Stimulated activated CD8-positive, alpha-beta memory T cell treated with anti-CD3 and anti-CD28 coated beads, Interleukin-12 subunit alpha, Interleukin-12 subunit beta, amount 100 ng/mL, for 4 hours (primary cell): ENCODE measurements at places on chromosomes 1 and 21.

GRCh38 chr1:228004331-228004855, 2.4 kb upstream of the WNT3A start:
- no peak for DNase-seq

- no peak for DNase-seq
Measured at GRCh38 chr1:172775606-172776005, 116.7 kb downstream of the FASLG start.

DNA sequence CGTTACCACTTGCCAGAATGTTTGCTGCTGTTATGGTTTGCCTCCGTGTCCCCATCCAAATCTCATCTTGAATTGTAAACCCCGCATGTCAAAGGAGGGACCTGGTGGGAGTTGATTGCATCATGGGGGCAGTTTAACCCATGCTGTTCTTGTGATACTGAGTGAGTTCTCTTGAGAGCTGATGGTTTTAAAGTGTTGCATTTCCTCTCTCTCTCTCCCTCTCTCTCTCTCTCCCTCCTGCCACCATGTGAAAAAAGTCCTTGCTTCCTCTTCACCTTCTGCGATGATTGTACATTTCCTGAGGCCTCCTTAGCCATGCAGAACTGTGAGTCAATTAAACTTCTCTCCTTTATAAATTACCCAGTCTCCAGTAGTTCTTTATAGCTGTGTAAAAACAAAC, 44.4 kb downstream of the CFHR5 start:
- no peak for DNase-seq

DNA sequence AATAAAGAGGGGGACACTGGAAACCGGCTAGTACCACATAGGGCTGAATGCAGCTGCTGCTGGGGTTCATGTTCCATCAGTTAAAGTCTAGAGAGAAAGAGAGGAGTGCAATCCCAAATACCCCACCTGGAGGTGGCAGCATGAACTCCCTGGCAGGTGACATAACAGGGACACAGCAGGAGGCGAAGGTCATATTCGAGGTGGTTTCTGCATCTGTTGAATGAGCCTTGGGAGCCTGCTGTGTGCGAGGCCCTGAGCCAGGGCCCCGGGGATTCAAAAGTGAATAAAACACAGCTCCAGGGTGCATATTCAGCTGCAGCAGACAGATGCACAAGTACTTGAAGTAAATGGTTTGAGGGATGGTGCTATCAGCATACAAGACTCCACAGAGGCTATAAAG, 456.8 kb downstream of the SETD4 start:
- no peak for DNase-seq

- DNase-seq, result no peak
Measured at GRCh38 chr1:10132316-10132715, 78.1 kb upstream of the KIF1B start.

- no peak for DNase-seq
Measured at GRCh38 chr21:41828884-41829360, 50.2 kb downstream of the PRDM15 start.

DNA sequence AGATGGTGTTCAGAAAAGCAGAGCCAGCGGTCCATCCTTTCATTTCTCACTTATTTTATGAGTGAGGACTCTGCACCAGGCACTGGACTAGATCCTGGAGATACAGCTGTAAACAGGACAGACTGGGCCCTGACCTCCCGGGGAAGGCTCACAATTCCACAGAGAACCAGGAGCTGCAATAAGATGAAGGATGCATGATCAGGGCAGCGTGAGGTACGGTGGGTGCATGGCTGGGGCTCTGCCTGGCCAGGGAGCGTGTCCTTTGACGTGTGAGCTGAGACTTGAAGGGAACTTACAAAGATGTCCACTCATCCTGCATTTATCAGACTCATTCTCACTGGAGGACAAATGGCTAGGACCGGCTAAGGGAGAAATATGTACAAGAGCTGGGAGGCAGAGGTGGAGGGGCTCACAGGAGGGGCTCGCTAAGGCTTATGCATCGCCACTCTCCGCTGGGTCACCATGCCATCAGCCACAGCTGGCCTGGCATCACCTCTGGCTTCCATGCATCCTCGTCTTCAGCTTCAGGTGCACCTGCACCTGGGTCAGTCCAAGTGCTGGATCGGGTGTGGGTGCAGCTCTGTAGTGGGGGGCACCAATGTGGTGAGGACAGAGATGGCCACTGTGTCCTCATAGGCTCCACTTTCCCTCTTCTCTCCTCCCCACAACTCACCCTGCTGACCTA, 213.9 kb downstream of the TOMM20 start:
- DNase-seq, result no peak

DNA sequence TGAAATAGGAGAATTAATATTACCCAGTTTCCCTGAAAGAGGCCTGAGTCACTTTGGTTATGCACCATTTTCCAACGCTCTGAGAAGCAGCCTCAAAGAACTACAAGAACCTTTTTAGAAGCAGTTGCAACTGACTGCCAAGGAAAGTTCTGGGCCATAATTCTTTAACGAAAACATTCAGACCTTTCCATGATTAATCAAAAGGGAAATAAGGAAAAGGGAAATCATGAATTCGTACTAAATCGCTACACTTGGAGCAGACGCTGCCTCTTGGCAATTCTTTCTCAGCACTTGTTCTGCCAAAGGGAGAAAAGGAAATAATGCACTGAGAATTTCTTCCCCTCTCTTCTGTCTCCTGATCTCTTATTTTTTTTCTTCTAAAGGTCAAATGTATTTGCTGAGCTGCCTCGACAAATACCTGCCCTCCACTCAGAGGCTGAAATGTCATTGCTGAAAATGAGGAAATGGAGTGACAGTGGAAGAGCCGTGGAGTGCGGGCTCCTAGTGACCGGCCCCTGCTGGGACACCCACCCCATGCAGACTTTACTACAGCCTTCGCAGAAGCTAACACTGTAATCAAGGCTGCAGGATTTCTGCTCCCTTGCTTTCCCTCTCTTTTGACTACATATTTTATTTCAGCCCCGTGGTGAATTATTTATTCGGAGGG, 67.9 kb upstream of the GALNT2 start:
- DNase-seq, result no peak

GRCh38 chr21:32102426-32102825, 176.4 kb downstream of the MIS18A start:
- no peak for DNase-seq

DNA sequence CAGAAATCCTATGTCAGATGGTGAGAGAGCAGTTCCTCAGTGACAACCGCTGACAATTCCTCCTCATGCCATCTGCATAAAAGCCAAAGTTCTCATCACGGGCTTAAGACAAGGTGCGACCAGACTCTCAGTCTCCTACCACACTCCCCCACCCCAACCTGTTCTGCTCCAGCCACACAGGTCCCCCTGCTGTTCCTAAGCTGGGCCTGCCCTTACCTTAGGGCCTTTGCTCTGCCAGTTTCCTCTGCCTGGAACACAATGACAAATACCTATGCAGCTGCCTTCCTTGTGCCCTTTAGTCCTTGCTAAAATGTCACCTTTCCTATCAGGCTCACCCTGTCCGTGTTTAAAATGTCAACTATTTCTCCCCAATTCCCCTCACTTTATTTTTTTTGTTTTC, 382.2 kb downstream of the NTNG1 start:
- DNase-seq, result no peak

DNA sequence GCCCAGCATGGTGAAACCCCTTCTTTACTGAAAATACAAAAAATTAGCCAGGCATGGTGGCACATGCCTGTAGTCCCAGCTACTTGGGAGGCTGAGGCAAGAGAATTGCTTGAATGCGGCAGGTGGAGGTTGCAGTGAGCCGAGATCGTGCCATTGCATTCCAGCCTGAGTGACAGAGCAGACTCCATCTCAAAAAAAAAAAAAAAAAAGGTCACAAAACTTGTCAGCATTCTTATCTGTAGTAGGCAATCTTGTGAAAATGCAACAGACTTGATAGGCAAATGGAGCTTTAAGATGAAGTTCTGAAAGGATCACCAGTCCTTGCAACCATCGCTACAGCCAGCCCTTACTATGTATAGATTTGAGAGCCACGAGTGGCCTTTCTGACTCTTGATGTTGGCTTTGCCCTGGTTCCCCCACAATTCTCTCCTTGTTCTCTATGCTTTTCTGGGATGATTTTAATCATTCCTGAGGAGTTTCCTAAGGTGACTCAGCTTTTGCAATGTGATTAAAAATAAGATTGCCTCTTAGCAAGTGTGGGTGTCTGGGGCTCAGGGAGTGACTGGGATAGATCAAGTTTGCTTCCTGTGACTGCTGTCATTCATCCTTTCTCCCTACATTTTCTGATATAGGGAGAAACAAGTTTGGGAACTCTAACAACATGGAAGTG, 7.1 kb upstream of the MAP1LC3C start:
- no peak for DNase-seq

DNA sequence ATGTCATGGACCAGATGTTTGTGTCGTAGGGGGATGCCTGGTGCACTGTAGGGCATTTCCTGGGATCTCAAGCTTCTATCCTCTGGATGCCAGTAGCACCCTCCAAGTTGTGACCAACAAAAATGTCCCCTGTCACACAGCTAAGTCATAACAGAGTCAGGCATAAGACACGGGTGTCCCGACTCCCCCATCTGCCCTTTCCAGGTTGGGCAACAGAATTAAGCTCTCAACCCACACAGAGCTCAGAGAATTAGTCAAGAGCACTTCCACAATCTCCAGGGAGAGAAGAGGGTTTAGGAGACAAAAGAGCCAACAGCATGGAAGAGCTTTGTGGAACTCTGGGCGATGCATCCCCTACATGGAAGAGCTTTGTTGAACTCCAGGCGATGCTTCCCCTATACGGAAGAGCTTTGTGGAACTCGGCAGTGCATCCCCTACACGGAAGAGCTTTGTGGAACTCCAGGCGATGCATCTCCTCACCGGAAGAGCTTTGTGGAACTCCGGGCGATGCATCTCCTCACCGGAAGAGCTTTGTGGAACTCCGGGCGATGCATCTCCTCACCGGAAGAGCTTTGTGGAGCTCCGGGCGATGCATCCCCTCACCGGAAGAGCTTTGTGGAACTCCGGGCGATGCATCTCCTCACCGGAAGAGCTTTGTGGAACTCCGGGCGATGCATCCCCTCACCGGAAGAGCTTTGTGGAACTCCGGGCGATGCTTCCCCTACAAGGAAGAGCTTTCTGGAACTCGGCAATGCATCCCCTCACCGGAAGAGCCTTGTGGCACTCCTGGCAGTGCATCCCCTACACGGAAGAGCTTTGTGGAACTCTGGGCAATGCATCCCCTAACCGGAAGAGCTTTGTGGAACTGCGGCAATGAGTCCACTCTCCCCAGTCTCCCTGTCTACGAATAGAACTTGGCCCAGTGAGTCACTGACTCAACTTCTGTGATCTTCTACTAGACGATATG, 422.7 kb downstream of the KIF26B start:
- no peak for DNase-seq

GRCh38 chr1:220301630-220302029, 29.4 kb upstream of the RAB3GAP2 start:
- DNase-seq, result no peak

DNA sequence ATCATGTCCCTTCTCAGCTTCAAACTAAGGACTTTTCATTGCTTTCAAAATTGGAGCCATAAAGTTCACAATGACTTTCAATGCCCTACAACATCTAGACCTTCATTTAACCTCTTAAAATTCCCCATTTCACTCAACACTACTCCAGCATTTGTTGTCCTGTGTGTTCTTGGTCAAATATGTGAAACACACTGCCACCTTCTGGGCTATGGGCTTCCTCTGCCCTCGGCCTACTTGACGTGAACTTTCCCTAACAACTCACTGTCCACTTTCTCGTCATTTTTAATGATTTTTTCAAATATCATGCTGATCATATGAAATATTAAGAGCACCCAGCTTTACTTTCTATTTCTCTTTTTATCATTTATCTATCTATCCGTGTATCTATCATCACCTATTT, 2018.4 kb downstream of the NCAM2 start:
- DNase-seq, result no peak

GRCh38 chr1:245771511-245772281, 616.9 kb downstream of the KIF26B start:
- no peak for DNase-seq

- no peak for DNase-seq
Measured at GRCh38 chr1:210232511-210233215, at the start of gene SERTAD4. TSS of gene SERTAD4 (plus strand) at chr1:210232796. CDS start at chr1:210237961, 5,165 bp downstream.

- no peak for DNase-seq
Measured at GRCh38 chr1:215704089-215704860, 137.2 kb downstream of the KCTD3 start.

DNA sequence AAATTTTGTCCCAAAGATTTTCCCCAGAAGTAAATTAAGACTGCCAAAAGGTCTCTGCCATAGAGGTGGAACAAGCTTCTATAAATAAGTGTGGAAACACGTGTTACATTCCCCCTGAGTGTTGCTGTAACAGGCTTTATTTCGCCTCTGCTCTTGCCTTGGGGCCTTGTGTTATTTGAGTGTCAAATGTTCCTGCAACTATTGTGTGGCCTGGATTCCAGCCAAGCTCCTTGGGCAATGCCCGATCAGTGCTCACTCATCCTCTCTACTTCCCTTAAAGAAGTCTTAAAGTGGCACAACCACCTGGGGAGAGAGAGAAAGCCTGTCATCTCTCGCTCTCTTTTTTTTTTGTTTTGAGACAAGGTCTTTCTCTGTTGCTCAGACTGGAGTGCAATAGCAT, 156.7 kb downstream of the NR5A2 start:
- DNase-seq, result no peak

GRCh38 chr1:233523047-233523446, 90.9 kb upstream of the KCNK1 start:
- DNase-seq, result no peak

DNA sequence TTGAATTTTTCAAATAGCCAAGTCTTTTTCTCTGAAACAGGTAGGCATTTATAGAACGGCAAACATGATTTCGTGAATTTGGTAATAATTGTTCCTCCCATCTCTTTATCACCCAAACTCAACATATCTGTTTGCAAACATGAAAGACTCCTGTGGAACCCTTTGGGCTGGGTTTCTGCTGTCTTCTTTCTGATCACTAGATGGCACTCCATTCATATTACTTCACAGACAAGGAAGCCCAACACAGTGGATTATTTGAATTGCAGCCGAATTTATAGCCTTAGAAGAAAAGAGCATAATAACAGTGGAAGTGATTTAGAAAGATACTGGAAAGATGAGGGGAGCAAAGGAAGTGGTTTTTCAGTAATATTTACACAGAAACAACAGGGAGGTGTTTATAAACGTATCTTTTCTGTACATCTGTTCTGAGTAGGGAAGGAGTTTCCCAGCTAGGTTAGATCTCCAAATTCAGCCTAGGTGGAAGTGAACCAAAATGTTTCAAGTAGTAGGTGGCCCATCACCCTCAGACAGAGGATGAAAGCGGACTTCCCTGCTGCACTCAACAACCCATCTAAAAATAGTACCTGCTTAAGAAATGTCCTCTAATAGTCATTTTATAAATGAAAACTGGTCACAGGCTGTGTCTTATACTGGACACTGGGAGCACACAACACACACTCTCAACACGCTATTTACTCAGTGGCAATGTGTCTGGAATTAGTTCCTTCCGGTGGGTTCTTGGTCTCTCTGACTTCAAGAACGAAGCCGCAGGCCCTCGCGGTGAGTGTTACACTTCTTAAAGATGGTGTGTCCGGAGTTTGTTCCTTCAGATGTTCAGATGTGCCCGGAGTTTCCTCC, 67.6 kb downstream of the MAP3K21 start:
- no peak for DNase-seq

DNA sequence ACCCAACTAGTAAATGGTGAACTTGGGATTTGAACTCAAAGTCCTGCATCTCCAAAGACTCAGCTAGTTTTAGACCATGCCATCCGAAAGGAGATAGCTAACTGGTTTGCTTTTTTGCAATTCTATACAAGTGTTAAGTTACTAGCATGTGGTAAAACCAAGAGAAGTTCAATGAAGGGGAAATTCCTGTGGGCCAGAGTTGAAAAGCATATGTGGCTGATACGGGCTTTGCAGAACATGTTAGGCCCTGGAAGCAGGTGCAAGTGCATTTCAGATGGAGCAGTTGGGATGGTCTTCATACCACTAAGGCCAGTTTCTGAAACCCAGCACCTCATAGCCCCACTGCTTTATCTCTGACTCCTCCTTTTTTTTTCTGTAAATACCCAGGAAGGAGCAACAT, 620.9 kb downstream of the PLPP3 start:
- no peak for DNase-seq
